ENCODE measurements at places on chromosomes 6 and 20.

DNA sequence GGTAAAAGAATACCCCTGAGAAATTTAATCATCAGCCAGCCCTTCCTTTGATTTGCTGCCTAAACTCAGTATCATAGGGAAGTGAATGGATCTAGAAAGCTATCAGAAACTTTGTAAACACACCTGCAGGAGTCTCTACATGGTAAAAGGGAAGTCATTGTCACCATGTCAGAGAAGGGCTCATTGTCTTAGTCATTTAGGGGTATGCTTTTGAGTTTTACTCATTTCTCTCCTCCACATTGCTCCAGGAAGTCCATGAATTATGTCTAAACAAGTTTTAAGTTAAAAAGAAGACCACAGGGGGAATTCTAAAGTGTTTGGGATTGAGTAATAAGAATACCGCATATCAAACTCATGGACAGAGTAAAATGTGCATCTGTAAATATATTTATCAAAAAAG, 2.5 kb downstream of the SLC17A1 start:
- DNase-seq, result no peak

- no peak for DNase-seq
These were observed 26.6 kb upstream of the FBXO9 start for GRCh38 chr6:53038596-53038995.

- DNase-seq, result peak; percentile 93
These were observed 6.7 kb upstream of the DDR1 start for GRCh38 chr6:30877419-30878262.

DNA sequence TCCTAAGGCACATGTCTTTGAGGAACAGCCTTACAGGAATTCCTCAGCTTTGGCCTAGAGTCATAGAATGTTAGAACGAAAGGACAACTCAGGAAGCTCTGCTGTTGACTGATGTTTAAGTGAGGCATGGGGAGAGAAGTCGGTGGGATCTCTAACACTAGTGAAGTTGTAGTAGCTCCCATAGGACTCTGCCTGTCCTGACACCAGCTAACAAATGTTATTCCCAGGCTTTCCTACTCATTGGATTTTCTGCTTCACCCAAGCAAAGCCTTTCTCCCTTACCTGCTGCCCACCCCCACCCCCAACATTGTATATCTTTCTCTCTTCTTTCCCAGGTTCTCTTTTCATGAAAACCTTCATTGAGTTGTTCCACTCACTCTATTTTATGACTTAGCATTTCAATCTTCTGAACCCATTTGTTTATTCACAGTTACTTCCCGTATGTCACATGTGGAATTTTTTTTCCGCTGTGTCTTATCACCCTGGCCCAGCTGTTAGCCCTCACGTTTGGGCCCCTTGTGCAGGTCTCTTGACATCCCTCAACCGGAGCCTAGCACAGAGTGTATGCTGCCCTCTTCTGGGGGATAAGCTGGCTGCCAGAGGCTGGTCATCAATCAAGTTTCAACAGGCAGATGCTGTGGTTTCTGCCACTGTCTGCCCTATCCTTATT, 39.2 kb upstream of the RNF8 start:
- DNase-seq, result peak; percentile 46

- DNase-seq, result no peak
These were observed 19.0 kb downstream of the YTHDF1 start for GRCh38 chr20:63196768-63197470.

DNA sequence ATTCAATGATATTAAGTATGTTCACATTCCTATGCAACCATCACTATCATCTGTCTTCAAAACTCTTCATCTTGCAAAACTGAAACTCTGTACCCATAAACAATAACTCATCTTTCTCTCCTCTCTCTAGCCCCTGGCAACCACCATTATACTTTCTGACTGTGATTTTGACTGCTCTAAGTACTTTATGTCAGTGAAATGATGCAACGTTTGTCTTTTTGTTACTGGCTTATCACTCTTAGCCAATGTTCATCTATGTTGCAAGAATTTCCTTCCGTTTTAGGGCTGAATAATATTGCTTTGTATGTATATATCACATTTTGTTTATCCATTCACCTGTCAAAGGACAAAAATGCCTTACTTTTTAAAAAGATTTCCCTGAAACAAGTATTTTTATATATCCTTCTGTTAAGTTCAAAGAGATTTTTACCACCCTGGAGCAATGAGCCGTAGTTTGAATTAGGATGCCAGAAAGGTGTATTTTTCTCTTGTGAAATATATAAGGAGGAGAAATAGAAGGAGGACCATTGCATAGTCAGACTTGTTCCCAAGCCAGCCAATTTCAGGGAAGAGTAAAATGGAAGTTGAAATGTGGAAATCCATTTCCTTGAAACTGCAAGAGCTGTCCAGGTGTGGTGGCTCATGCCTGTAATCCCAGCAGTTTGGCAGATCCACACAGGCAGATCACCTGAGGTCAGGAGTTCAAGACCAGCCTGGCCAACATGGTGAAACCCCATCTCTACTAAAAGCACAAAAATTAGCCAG, 4.0 kb upstream of the CGAS start:
- peak; percentile 57 for DNase-seq

GRCh38 chr6:72262254-72262653, 359.6 kb upstream of the KCNQ5 start:
- DNase-seq, result no peak

GRCh38 chr20:40945754-40946450, 82.7 kb upstream of the TOP1 start:
- peak; percentile 75 for DNase-seq

- DNase-seq, result no peak
These were observed 12.1 kb upstream of the BTBD3 start for GRCh38 chr20:11905460-11906179.

DNA sequence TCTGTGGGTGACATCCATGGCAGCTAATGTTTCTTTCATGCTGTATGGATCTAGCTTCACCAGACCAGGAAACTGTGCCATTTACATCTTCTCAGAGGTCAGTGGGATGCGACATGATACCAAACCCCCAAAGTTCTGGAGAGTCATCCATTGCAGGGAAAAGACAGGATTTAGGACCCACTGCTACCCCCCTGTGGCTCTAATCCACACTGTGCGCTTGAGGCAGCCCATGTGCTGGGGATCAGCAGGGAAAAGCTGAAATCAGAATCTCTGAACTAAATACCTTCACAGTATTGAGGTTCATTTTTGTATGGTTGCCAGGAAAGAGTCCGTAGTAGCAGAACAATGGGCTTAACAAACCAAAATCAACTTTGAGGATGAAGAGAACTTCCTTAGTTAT, 164.4 kb downstream of the TMEM242 start:
- DNase-seq, result no peak

DNA sequence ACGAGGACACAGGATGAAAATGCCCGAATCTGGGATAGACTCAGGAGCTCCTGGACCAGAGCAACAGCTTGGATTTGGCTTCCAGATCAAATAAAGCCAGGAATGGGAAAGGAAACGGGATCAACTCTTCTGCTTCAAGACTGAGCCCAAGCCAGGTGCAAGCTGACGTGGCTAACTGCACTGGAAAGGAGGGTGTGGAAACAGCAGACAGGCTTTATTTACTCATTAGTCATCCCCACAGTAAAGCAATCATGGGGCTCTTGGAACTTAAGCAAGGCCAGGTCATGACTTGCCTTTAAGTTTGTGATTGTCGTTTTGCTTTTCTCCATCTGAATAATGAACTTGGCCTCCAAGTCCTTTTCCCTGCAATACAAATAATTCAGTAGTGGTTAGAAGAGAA, 45.2 kb downstream of the KIF16B start:
- DNase-seq, result peak; percentile 95

GRCh38 chr20:60095456-60095855, 137.2 kb downstream of the CDH26 start:
- no peak for DNase-seq

GRCh38 chr6:116424001-116424400, 37.2 kb upstream of the CALHM6 start:
- peak; percentile 49 for DNase-seq

GRCh38 chr6:24761193-24761835, 13.4 kb upstream of the GMNN start:
- DNase-seq, result no peak

DNA sequence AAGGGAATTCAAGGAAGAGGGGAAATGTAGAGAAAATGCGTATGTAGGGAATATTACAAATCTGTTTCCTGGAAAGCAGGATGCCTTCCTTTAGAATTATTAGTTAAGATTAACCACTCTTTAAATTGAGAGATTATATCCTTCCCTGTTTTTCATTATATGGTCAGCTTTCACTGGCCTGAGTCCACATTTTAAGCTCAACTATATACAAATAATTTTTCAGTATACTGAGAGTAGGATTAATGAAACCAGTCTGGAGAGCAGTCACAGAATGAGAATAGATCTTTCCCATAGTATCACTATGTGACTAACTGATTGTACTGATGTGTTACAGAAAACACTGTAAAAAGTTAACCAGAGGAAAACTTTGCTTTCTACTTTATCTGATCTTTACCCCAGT, 306.3 kb downstream of the LAMA2 start:
- DNase-seq, result no peak

GRCh38 chr6:53532061-53532797, 12.7 kb downstream of the GCLC start:
- no peak for DNase-seq

DNA sequence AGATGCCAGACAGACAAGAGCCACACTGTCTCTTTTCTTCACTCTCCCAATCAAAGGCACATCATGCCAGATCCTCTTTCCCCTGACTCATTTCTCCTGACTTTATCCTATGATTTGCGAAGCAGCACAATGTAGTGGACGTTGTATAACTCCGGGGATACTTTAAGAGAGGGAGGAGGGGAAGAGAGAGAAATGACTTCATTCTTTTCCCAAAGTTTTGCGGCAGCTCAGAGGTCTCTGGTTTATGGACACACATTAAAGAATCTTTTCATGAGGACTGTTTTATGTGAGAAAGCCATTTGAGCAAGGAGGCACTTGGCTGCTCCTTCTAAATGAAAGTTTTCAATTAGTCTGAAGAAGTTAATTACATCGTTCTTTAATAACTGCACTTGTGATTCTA, 75.1 kb upstream of the MC3R start:
- DNase-seq, result no peak

DNA sequence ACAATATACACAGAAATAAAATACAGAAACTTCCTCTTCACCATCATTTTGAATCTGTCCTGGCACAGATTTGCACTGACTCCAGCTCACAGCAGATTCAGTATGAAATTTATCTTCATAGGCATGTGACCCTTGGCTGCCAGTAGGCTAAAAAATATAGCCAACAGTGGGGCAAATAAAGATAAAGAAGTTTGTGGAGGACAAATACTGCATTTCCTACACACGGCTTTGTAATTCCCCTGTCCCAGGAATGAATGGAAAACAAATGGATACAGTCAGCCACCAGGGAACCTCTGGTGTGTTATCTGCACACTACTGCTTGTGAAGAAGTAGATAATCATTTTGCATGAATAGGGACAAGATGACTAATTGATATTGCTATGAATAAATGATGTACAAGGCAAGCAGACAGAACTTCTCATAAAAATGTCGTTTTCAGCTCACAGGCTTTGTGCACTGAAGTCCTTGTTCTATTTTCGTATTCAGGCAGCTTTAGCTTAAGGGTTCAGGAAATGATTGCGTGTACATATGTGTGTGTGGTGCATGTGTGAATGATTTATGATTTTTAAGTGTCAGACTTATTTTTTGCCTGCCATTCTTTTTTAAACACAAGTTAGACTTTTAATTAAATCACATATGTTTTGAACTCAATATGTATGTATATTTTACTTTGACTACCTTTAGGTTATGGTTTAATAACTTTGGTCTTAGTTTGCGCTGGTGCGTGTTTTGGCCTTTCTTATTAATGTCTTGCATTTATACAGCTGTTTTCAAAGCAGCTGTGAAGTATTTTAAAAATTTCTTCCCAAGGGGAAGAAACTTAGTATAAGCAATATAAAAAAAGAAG, 543.8 kb upstream of the JAG1 start:
- peak; percentile 43 for DNase-seq

DNA sequence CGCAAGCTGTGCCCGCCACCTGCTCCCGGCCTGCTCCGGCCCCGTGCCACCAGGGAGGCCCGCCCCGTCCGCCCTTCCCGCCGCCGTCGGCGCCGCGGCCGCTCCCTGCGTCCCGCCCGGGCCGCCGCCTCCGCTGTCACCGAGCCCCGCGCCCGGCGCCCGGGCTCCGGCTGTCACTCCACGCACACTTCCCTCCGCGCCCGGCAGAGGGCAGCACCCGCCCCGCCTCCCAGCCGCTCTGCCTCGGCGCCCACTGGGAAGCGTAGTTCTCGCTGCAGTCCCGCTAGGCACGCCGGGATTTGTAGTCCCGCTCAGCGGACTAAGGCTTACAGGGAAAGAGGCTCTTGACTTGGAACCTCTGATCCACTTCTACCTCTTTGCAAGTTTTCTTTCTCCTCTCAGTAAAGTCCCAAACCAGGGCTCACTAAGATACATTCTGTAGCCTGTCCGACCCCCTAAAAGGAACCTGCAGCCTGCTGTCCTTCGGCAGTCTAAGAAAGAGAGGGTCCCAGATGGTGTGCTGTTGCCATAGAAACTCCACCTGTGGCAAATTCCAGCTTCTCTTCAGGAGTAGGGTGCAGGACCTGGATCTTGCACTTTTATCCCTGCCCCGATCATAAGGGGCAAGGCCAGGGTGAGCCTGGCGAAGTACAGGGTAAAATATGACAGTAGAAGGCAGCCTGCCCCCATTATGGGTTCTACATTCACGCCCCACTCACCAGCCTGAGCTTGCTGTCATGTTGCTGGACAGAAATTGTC, at the start of gene TFEB:
Gene TFEB, minus strand, starts transcription at position 182 of the 759 bp plus-strand sequence. CDS start 44,395 bp downstream, outside the sequence.
- peak; percentile 82 for DNase-seq

DNA sequence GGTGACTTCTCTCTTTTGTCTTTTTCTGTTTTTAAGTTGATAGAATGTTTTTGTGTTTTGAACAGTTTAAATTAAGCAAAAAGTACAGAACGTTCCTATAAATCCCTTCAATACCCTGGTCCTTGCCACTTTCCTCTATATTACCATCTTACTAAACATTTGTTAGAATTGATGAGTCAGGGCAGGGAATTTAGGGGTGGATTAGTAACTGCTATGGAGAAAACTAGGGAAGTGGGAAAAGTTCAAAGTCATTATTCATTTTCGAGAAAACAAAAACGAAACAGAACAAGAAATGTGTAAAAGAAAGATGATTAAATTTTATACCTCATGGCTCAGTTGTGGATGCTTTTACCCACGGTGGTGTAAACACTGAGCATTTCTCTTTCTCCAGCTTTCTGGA, 240.4 kb upstream of the SULF2 start:
- DNase-seq, result peak; percentile 40

- no peak for DNase-seq
These were observed 14.1 kb downstream of the HUS1B start for GRCh38 chr6:642805-643204.

DNA sequence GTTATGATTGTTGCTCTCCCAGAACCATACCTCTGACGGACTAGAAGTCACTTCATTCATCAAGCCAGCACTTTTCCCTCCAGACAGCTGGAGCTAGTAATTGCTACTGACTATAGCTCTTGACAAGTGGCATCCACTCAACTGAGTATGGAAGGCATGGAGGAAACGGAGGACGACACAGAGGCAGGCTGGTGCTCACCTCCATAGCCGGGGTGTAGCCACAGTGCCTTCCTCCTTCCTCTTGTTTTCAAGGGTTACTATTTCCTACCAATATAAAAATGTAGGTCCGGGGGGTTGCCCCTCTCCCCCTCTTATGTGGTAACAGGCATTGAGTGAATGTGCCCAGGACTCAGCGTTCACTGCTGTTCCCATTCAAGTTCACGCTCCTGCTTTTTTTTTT, 23.5 kb upstream of the FOXC1 start:
- no peak for DNase-seq

GRCh38 chr6:134065706-134066105, 13.3 kb upstream of the SLC2A12 start:
- peak; percentile 41 for DNase-seq
